ENCODE measurements at places on chromosomes 1 and 21.

- peak; percentile 54 for DNase-seq
These were observed 474.5 kb downstream of the PTPRC start for GRCh38 chr1:199113265-199113869.

GRCh38 chr1:235427447-235427846 is 60.2 kb downstream of the TBCE start:
- no peak for DNase-seq

DNA sequence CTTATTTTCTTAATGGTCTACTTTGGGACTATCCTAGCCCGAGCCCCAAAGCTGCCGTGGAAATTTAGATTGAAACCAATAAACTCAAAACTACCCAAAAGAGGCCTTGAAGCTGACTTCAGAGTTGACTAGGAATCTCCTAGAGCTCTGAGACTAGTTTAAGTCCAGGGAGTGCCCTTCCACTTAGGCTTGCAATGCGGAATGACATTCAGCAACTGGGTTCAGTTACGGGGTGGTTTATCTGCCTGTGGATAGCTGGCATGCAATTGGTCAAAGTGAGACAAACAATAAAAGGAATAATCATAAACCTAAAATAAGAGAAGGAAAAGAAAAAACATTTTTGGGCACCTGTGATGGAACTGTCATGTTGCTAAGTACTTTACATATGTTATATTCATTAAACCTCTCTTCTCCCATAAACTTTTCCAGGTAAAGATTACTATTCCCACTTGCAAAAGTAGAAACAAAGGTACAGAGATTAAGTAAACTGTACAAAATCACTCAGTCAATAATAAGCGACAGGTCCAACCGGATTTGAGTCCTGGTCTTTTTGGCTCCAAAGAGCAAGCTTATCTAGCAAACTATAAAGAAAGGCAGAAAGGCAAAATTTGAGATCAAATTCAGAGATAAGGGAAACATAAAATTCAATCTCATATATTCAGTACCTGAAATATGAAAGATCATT is 56.5 kb downstream of the GPATCH2 start:
- DNase-seq, result no peak

DNA sequence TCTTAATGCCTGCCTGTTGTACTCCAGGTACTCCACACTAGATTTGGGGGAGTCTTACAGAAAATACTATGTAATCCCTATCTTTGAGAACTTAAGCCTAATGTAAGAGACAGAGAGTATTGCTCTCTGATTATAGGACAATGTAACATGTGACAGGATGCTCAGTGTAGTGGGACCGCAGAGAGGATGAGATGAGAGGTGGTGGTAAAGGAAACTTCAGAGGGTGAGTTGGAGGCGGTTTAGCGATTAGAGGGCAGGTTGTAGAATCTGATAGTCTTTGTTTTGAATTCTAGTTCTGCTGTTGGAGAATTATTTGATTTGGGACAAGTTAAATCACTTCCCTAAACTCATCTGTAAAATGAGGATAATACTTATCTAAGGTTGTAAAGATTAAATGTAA is 5.4 kb downstream of the SOAT1 start:
- DNase-seq, result no peak

DNA sequence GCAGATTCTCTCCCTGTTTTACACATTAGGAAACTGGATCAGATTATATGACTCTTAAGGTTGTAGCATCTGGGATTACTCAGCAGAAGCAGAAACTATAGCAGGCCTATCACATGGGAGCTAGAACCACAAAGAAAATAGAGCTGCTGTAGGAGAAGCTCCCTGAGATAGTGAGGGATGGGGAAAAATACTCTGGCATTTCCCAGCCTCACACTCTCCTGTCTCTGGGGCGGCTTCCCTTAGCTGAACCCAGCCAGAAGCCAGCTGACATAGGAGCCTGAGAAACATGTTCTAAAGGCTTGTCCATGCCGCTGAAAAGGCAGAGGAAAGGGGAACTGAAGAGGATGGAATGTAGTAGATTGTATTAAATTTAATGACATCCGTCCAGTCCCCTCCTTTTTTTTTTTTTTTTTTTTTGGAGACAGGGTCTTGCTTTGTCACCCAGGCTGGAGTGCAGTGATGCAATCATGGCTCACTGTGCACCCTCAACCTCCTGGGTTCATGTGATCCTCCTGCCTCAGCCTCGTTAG is 76.8 kb upstream of the DNAJC6 start:
- no peak for DNase-seq

- no peak for DNase-seq
These were observed 144.9 kb downstream of the CD247 start for GRCh38 chr1:167373398-167373797.

GRCh38 chr1:100164216-100164615 is 13.8 kb downstream of the LRRC39 start:
- DNase-seq, result no peak

DNA sequence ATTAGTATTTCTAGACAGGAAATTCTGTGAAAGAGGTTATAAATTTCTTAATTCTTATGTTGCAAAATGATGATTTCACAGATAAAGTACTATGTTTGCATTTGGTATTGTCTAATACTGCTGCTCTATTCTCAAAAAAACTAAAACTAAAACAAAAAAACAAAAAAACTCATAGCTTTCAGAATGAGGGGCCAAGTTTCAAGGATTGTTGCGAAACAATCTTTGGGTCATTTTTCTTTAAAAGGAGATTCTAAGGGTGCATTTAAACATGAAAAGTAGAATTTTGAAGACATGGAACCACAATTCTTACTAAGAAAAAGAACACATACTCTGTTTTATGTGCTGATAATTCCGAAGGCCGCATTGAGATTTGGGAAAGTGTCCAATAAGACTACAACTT is 645.1 kb downstream of the ADGRL2 start:
- no peak for DNase-seq

- no peak for DNase-seq
These were observed 8.4 kb upstream of the KPNA6 start for GRCh38 chr1:32099426-32099825.

All from dorsolateral prefrontal cortex (tissue), 122 donors.